ENCODE measurements at places on chromosomes 1 and 21.
A peak's percentile ranks its signal among the peaks of the same experiment; 100 is the strongest.

DNA sequence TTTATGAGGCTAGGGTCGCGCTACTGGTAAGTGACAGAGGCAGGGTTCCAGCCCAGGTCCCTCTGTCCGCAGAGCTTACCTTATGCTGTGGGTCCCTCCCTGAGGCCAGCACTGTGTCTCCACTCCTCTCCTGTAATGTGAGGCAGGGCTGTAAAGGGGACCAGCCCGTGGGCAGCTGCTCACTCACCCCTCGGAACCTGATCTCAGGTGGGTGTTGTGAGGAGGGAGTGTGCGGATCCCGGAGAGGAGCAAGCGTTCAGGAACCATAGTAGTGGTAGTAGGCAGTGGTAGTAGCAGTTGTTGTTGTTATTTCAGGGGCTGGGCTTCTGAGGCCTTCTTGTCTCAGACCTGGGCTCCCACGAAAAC, 1.7 kb downstream of the ZC3H12A start:
- no peak for DNase-seq

DNA sequence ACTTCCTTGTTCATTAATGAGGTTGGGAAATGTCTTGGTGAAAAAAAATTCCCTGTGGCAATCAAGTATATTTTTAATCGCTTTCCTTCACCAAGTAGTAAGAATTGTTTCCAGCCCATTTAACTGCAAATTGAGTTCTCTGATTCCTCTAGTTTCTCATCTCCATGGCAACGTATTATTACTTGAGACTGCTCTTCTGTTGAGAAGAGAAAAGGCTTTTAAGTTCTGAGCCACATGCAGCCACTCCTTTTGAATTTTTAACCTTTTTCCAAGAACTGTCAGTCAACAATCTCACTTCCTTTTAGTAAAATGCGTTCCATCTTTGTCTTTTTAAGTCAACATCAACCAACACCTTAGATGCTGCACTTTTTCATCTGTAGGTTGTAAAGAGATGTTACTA, 75.7 kb upstream of the KIAA1614 start:
- DNase-seq: no peak

DNA sequence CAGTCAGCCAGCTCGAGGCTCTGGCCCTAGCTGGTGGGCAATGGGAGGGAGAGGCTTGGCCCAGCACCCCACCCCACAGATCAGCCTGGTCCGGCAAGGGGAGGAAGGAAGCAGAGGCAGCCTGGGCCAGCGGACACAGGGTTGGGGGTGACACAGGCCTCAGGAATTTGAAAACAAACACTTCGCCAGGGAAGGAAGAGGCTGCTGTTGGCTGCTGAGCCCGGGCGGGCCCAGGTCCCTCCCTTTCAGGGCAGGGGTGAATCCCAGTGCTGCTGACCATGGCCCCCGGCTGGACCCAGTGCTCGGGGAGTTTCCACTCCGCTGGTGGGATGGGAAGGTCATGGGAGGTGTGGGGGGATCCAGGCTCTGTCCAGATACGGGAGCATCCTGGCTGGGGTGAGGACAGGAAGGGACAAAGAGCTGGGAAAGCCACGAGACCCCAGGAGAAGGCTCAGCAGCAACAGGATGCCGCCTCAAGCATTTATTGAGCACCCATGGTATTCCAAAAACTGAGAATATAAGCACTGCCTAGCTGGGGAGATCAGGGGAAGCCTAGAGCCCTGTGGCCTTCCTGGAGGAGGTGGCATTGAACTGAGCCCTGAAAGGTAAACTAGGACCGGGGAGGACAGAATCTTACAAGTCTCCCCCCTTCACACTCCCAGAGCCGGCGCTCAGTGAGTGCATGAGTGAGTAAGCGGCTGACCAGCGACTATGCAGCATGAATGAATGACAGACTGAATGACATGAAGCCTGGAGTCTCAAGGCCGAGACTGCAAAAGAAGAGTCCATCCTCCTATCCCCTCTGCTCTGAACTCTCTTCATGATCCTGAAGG, 26.2 kb upstream of the EPHA2 start:
- peak; percentile 93 for DNase-seq

DNA sequence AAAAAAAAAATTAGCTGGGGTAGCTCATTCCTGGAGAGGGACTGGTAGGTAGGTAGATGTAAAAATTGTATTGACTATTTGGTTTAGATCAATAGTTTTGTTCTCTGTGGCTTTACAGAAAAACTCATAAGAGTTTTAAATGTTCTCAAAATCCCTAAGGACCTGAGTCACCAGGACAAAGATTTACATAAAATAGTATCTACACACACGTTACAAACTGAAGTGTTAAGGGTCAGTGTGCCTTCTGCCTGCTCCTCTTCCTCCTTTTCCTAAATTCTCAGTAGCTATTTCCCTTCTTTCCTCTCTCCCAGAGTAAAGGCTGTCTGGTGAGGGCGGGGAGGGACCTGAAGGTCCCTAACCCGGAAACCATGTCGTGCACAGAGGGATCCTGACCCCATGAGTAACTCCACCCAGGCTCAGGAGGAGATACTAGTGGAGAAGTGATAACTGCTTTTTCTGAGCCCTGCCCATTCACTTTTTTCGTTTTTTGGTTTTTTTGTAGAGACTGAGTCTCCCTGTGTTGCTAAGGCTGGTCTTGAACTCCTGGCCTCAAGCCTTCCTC, 8.1 kb downstream of the PLEKHM2 start:
- DNase-seq: no peak

GRCh38 chr1:243639027-243639658, 210.9 kb downstream of the AKT3 start:
- no peak for DNase-seq

- no peak for DNase-seq
Measured at GRCh38 chr1:221874285-221875003, 132.6 kb upstream of the DUSP10 start.

GRCh38 chr21:39714331-39714730, 30.7 kb upstream of the IGSF5 start:
- DNase-seq: no peak

DNA sequence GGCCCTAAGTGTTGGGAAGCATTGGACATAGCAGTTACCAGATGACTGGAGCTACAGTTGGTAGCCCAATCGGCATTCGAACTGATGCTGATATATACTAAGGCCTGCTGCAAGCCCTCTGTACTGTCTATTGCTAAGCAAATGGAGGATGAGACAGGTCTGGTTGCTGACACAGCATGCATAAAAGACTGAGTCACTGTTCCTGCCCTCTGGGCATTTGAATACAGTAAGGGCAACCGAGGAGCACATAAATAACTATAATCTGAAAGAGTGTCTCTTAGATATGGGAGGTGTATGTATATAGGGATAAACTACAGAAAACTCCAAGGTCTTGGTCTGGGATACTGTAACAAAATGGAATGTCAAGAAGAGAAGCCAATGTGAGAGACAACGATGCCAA, 16.8 kb upstream of the MARK1 start:
- no peak for DNase-seq

DNA sequence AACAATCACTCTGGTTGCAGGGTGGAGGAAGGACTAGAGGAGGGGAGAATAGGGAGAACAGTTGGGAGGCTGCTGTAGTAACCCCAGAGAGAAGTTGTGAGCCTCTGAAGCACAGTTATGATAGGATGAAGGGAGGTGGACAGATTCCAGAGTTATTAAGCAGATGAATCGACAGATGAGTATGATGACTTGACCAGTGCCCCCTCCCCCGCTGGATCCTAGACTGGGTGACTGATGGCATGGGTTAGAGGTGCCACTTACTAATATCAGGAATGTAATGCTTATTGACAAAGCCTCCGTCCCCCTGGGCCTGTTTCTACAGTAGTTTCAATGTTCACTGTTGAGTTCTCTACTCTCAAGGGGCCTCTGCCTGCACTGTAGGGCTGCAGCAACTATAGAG, 14.0 kb upstream of the TIPRL start:
- no peak for DNase-seq

DNA sequence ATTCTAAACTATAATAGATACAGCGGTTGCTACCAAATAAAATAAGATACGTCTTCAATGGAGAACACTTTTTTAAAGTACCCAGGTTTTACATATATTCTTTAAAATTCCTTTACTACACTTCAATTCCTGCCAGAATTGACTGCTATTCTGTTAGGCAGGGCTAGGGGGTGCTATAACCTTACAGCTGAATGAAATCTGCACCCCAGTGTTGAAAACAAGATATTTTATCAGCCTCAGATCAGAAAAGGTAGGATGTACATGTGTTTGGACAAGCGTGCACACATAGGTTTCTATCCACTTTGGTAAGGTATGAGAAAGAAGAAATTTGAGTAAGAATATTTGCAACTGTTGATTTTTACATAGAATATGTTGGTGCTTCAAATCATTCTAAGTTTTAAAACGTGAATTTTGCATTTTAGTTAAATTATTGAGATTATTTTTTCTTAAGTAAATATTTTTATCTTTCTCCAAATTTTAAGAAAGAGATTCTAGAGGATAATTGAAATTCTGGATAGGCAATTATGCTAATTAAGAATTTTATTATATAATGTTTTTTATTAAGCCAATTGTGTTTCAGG, 490.8 kb upstream of the ADGRL4 start:
- DNase-seq: no peak

DNA sequence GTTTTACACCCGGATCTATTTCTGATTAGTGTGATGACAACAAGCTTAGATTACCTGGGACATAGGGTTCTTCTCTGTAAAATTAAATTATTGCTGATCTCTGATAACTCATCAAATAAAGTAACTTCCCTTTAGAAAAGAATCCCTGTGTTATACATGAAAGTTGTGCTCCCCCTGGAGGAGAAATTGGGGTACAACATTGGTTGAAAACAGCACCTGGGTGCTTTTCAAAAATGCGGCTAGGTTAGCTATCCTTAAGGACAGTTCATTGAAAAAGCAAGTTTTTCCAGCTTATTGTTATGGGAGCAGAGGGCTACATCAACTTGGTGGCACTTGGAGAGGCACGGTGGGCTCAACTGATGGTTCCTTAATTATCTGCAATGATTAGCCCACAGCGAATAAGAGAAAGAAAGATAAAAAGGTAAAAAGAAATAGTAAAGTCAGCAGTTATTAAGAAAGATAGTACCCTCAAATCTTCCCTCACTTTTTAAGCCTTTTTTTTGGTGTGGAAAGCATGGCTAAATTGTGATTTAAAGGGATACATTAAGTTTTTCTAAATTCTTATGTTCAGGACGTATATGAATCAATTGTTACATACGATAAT, 97.8 kb downstream of the FMN2 start:
- DNase-seq: no peak

DNA sequence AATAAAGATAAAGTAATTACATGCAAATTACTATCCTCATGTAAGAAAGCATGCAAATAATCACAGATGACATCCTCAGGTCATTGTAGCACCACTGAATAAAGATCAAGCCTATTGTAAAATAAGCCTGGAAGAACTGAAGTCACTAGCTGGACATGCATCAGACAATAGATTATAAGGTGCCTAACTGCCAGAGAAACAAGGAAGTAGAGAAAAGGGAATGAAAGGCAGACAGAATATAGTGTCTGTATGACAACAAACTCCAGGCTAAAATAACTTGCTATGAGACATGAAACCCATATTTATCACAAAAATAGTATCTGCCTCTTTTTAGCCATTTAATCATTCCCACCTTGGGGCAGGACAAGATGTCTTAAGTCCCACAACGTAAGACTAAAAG, 108.7 kb downstream of the ENAH start:
- no peak for DNase-seq

- no peak for DNase-seq
Measured at GRCh38 chr1:243595527-243596210, 254.4 kb downstream of the AKT3 start.

DNA sequence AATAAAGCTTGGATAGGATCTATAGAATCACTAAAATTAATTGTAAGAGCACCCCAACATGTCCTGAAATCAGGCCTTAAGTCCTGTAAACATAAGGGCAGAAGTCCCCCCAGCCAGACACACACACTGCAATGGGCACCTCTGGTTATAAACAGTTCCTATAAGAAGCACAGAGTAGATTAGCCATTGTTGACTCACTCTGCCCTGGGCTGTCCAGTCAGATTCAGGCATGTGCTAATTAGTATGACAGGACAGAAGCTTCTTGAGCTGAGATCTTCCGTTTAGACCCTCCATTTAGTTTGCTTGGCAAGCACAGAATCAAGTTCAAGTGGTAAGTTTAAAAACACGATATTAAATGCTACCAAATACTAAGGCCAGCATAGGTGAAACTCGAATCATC, 11.8 kb upstream of the DENND1B start:
- DNase-seq: no peak

GRCh38 chr1:91278754-91279153, 125.9 kb downstream of the HFM1 start:
- DNase-seq: no peak

DNA sequence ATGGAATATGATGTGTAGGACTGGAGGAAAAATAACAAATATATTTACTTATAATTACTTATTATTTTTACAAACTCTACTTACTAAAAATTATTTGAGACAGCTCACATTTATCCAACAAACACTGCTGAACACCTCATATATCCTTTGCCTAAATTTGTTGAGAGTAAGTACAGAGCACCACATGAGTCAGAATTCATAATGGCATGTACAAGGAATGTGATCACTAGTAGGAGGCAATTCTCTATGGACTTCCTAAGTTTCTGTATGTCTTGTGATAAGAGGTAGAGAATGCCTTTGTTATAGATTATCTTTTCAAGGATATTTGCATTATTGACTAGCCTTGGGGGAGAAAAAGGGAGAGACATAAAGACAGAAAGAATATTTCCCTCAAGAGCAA, 8.2 kb upstream of the ST6GALNAC3 start:
- DNase-seq: no peak
